Right ventricle myocardium inferior (tissue), 1 donor: ENCODE measurements at places on chromosomes 3 and 15.

- DNase-seq, result no peak
Observed at GRCh38 chr15:31953478-31953877, 76.8 kb upstream of the CHRNA7 start.

DNA sequence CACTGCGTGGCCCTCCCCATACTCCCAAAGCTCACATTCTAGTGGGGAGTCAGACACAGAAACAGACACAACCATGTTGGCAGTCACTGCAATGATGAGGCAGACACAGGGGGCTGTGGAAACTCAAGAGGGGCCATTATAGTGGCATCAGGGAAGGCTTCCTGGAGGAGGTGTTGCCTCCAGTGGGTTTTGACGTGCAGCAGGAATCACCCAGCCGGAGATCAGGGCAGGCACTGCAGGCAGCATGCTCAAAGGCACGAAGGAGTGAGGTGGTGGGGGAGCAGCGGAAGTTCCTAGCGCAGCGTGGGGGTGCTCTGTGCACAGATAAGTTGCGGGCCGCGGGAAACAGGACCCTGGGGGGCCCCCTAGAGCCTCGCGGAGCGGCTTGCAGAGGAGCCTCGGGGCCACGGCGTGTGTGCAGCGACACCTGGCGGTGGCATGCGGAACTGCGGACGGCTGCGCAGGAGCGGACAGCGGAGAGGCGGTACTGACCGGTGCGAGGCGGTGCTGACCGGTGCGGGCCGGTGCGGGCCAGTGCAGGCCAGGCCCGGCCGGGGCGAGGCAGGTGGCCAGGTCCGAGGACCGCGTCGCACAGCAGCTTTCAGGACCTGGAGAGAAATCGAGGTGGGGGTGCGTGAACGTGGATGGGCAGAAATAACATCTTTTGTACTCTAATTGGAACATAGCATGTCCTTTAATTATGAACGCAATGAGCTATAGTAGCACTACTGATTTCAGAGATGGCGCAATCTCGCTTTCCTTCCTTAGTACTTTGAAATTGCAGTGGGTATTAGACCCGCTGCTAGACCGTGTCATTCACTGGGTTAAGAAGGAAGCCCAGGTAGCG is 101.5 kb downstream of the FBLN2 start:
- peak; percentile 89 for DNase-seq

DNA sequence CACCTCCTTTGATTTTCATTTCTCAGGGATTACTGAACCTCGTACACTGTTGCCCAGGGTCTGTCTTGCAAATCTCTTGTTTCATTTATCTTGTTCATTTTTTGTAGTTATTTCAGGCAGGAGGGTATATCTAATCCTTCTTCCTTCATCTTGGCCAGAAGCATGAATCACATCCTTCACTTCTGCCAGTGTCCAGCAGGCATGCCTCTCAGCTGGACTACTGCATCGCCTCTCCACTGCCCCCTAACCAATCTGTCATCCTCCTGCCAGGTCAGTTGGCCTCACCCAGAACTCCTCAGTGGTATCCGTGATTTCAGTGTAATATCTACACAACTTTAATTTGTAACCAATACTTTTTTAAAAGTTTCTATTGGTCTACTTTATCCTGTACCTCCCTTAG is 297.9 kb downstream of the GABRG3 start:
- no peak for DNase-seq

- DNase-seq, result no peak
Observed at GRCh38 chr15:33124279-33124678, 70.2 kb downstream of the FMN1 start.

GRCh38 chr3:12566976-12567375 is 10.1 kb downstream of the MKRN2 start:
- no peak for DNase-seq

DNA sequence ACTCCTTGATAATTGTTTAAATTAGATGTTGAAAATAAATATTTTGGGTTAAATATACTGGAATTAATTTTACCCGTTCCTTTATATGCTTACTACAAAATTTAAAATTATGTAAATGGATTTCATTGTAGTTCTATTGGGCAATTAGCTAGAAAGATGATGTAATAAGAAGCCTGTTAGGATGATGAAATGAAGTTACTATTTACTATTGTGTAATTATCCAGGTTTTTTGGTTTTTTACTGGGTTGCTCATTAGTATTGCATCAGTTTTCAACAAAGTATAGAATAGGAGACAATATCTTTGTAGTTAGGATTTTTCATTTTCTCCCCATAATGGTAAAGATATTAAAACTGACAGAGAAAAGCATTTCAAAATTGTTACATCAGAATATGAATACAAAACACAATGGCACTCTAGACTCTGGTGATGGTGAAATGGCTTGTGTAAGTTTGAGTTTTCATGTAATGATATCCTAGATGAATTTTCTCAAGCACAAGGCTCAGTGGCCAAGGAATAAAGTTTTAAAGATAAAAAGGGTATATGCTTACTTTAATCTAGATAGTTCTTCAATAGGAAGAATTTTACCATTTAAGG is 222.0 kb downstream of the P3H2 start:
- DNase-seq, result no peak

DNA sequence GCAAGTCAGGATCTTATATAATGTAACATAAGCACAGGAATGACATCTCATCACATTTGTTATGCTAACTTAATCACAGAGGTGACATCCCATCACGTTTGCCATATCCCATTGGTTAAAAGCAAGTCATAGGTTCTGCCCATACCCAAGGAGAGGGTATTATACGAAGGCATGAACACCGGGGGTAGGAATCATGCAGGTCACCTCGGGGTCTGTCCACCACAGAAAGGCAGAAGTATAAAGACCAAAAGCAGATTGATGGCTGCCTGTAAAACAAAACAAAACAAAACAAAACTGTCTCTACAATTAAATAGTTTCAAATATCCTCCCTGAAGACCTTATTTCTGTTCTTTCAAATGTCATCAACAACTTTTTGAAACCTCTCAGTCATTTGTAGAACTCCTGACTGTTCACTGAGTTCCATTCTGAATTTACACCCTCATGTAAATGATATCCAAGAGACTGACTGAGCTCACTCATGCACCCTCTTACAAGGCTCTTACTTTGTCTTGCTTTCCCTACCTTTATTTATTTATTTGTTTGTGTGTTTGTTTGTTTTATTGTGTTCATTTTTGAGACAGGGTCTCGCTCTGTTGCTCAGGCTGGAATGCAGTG is 22.7 kb upstream of the ZNF639 start:
- no peak for DNase-seq

- no peak for DNase-seq
Observed at GRCh38 chr15:25811481-25811906, 51.6 kb downstream of the ATP10A start.

DNA sequence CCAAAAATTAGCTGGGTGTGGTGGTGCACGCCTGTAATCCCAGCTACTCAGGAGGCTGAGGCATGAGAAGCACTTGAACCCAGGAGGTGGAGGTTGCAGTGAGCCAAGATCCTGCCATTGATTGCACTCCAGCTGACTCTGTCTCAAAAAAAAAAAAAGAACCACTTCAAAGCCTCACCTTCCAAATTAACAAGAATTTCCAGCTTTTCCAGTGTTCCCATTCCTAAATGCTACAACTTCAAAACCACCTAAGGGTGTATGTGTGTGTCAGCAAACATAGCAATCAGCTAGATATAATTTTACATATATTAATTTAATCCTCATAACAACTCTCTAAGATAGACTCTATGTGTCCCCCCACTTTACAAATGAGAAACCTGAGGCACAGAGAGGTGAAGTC is 512.5 kb upstream of the PROK2 start:
- DNase-seq, result no peak

- no peak for DNase-seq
Observed at GRCh38 chr3:4376499-4376898, 73.3 kb downstream of the SETMAR start.

DNA sequence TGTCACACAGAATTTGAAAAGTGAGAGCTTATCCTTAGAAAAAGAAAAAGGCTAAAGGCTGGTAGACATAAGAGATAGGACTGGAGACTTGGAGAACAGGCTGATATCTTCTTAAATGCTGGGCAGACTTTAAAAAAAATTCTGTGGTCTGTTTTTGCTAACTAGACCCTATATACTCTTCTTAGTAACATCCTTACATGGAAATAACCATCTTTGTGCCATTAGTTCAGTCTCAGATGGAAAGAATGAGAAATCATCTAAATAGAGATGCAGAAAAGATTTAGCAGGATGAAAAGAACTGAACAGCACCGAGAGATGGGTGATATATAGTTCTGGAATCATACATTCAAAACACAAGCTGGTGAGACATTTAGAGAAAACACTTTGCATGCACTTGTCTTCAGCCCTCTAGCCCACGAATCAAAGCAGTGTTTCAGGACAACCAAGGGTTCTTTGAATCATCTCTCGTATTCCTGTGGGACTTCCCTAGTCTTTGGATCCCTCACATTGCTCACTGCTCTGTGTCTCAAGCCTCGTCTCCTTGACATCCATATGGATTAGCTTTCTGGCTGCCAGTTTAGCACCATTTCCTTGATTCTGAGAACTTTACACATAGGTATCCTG is 93.0 kb upstream of the LYSMD4 start:
- no peak for DNase-seq

GRCh38 chr3:133662278-133662651 is 524 bp upstream of the TOPBP1 start:
- DNase-seq, result no peak

DNA sequence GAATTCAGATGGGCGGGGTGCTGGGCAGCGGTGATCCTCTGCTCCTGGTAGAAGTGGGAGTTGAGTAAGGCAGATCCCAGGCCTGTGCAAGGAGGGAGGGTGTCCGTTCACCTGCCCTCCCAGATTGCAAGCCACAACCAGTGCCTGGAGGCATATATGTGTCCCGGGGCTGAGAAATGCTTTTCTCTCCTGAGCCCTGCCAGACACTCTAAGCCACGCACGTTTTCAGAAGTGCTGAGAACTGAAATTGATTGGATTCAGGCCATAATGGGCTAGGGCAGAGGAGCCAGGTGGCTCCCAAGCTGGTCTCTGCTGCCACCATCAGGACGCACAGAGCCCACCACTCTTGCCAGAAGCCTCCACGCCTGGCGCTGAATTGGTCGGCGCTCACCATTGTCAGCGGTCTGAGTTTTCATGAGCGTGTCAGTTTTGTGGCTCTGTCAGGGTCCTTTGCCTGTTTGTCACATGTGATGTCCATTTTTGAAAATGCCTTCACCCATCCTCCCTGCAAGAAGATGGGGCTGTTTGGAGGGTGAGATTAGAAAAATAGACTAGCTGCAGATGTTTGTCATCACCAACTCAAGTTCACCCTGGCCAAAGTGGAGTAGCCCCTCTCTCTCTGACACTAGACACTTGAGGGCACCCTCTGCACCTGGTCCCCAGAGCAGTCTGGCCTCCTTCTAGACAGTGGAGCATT is 15.4 kb upstream of the BFSP2 start:
- DNase-seq, result no peak

- no peak for DNase-seq
Observed at GRCh38 chr15:81014446-81015093, 13.8 kb downstream of the TLNRD1 start.

DNA sequence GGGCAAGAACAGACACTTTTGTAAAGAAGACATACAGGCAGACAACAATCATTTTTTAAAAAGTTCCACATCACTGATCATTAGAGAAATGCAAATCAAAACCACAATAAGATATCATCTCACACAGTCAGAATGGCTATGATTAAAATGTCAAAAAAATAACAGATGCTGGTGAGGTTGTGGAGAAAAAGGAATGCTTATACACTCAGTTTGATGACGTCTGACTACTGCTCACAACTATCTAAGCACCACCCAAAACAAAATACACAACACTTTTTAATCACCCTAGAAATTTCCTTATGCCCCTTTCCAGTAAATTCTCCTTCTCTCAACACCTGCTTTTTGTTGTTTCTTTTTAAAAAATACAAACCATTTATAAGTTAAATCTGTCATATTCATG is 228.8 kb downstream of the ISL2 start:
- no peak for DNase-seq

DNA sequence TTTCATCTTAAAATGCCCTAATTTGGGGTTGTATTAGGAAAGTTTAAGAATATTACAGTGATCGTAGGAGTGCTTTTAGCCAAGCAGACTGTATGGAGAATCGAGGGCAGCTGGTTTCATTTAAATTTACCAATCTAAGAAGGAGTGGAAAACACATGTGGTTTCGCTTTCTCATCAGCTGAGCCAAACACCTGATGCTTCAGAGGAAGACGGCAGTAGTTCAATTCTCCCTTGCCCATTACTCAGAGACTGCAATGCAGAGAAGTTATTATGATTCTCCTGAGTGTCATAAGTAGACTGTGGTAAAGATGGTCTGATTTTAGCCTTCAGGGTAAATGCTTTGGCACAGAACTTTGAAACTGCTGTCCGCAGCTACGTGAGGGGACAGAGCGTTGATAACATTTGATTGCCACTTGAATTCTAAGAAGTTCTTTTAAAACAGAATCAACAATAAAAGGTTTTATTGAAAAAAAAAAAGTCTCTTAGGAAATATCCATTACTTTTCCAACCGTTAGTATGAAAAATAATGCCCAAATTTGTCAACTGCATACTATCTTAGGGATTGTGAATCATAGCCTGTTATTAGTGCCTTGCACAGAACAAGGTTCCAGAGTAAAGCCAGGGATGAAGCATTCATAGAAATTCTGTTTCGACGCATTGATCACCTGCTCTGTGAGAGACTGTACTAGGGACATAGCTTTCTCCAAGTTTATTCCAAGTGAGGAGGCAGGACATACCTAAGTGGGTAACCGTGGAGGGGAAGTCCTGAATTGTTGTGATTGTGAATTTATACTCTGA is 25.6 kb downstream of the LYSMD4 start:
- DNase-seq, result no peak

DNA sequence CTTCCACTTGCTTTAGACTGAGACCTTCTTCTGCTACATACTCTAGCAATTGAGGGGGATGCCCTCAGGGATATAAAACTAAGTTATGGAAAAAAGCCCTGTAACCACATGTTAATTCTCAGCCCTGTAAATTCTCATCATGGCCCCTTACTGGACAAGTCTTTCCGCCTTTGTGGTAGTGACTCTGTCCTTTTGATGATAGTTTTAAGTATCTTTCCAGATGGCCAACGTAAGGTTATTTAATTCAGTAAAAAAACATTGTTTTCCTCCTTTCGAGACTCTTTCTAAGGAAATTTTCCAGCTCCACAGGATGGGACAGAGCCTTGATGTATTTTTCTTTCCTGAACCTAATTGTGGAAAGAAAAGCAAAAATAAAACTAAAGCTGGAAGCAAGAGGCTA is 25.3 kb upstream of the TM4SF4 start:
- no peak for DNase-seq

DNA sequence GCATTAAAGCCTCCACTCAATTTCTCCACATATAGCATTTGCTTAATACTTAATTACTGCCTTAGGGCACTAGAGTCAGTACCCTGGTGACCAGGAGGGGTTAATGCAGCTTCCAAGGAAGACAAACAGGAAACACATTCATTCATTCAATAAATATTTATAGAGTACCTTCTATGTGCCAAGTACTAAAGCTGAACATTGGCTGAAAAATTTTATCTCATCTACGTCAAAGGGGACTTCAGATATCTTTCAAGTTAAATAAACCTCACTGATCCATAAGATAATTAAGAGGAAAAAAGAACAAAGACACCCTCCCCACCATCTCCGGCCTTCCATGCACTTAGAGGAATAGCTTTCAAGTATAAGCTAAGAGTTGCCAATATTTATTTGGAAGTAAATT is 156.9 kb upstream of the PRICKLE2 start:
- no peak for DNase-seq

- no peak for DNase-seq
Observed at GRCh38 chr3:88987776-88988175, 119.6 kb upstream of the EPHA3 start.

GRCh38 chr15:75928680-75929608 is 25.3 kb downstream of the FBXO22 start:
- no peak for DNase-seq

- DNase-seq, result no peak
Observed at GRCh38 chr15:31269816-31270575, 56.6 kb upstream of the KLF13 start.
